ENCODE measurements at places on chromosomes 12 and 14.

GRCh38 chr12:28955491-28955890, 193.6 kb upstream of the FAR2 start:
- DNase-seq = no peak

GRCh38 chr12:94779485-94779884, 129.1 kb upstream of the TMCC3 start:
- no peak for DNase-seq

DNA sequence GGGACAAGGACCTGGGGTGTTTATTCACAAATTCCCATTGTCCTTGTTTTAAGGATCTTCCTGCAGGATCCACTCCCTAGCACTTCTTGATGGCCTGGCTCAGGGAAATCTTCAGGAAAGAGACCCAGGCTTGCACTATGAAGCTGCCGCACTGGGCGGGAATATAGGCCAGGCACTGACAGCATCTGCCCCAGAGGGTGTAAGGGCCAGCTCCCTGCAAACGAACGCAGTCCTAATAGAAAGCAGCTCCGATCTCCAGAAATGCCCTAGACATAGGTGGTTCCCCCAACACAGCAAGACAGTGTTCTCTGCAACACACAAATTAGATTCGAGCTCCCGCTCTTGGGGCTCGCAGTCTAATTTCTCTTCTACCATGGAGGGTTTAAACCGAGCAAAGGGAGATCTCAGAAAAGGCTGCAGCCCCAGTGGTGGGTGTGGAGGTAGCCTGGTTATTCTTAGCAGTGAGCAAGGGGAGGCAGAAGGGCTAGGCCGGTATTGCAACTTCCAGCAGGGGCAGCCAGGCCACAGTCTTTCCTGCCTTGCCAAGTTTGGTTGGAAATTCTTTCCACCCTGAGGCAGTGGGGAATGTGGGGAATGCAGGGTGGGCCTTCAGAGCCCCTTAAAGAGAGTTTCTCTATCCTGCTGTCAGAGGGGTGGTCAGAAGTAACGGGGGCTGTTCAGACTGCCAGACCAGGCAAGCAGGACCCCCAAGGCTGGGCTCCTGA, 16.1 kb upstream of the WSCD2 start:
- DNase-seq = no peak

- no peak for DNase-seq
Observed at GRCh38 chr14:69841656-69842055, 37.6 kb upstream of the SMOC1 start.

DNA sequence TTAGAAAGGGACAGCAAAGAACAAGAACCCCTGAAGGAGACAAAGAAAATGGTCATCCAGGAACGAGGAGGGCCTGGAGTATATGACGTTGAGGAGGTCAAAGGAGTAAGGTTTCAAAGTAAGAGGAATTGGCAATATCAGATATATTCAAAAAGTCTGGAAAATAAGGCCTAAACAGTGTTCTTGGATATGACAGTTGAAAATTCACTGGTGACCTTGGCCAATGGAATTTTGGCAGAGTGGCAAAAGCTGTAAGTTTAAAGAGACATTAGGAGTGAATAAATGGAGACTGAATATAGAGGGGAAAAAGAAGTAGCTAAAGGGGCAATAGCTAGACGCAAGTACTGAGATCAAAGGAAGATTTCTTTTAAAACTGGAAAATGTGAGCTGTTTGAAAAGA, 4.1 kb upstream of the ACTN1 start:
- no peak for DNase-seq

DNA sequence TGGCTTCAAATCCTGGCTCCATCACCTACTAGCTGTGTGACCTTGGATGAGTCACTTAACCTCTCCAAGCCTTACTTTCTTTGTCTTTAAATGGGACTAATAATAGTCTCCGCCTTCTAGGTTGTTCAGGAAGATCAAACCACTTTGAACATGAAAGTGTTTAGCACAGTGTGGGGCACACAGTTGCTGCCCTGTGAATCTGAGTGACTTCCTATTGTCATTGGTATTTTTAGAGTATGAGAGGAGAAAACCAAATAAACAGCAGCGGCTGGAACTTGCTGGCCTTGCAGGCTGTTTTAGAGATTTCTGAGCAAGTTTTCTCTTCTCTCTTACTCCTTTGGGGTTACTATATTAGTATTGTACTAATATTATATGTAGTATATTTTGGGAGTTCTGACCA, 120.7 kb upstream of the MYL2 start:
- DNase-seq = no peak

GRCh38 chr12:76346236-76346635, 2.0 kb downstream of the BBS10 start:
- no peak for DNase-seq

DNA sequence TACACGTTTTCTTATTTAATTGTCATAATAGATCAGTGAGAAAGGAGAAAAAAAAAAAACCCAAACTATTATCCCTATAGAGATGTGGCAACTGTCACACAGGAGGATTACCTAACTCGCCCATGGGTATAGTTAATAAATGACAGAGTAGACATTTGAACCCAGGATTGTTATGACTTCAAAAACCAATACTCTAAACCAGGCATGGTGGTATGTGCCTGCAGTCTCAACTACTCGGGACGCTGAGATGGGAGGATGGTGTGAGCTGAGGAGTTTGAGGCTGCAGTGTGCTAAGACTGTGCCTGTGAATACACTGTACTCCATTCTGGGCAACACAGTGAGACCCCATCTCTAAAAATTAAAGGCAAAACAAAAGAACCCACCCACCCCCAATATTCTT, 114.5 kb downstream of the DENND5B start:
- DNase-seq = no peak

GRCh38 chr12:132469423-132469822, 20.5 kb upstream of the FBRSL1 start:
- DNase-seq = no peak

DNA sequence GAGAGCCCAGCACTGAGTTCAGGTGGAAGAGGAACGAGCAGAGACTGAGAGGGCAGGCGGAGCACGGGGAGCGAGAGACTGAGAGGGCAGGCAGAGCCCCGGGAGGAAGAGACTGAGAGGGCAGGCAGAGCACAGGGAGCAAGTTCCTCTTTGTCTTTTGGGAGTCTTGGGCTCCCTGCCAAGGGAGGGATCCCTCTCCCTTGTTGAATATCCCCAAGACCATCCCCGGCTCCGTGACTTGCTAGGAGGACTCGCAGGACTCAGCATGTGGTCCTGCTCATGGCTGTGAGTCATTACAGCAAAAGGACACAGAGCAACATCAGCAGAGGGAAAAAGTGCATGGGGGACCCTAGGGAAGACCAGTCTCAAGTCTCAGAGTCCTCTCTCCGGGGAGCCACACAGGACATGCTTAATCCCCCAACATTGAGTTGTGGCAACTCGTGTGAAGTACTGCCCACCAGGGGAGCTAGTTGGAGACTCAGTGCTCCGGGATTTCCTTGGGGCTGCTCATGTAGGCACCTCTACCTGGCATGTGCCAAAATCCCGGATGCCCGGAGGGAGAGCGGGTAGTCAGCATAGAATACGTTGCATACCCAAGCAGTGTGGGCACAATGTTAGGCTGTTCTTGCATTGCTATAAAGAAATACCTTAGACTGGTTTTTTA, 81.0 kb downstream of the CCDC92 start:
- DNase-seq = no peak

- DNase-seq = no peak
Observed at GRCh38 chr14:56358275-56358674, 221.3 kb upstream of the TMEM260 start.

DNA sequence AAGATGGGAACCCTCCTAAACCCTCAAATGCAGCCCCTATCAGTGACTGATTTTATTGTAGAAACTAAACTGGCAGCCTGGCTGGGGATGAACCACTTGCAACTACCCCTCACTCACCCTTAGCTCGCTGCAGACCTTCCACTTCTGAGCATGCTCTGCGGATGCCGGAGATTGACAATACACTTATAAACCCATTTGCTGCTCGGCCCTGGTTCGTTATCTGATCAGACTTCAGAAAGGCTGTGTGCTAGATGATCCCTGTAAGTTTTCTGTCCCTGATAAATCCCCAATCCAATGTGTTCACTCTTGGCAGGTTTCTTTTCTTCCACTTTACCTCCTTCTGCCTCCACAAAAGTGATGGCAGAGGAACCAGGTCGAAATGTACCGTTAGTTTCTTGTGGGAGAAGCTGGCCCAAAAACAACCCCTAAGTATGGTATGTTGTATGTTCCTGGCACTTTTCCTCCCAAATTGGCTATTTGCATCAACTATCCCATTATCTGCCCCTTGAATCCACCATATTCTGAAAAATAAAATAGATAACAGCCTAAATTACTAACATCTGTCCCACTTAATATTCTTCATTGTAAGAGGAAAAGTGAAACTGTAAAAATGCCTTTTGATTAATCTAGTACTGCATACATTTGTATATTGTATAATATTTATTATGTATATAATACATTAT, 18.8 kb downstream of the RPH3A start:
- DNase-seq = no peak

GRCh38 chr14:56891226-56891625, 80.9 kb upstream of the OTX2 start:
- no peak for DNase-seq
